ENCODE measurements at places on chromosomes 7 and 10. TPM values are rescaled to one million over a fixed set of nuclear protein-coding genes. Genes with fewer than 3 reads are reported as not detected.

- H3K36me3 ChIP-seq: no peaks in the 10 kb centered on the region
- H3K4me3 ChIP-seq: no peak overlapping the region
- no peak overlapping the region for H3K27ac ChIP-seq
- no peaks in the 10 kb centered on the region for H3K27me3 ChIP-seq
- no peak for DNase-seq
These were observed 633.4 kb downstream of the PARD3 start for GRCh38 chr10:34181553-34182300.

GRCh38 chr10:130767116-130767730 lies 544.3 kb downstream of the TCERG1L start:
- H3K36me3 ChIP-seq: no peaks in the 10 kb centered on the region
- no peak overlapping the region for H3K27ac ChIP-seq
- no peak overlapping the region for H3K4me3 ChIP-seq
- H3K27me3 ChIP-seq: no peaks in the 10 kb centered on the region

FAM25G gene
- total RNA-seq: not detected

KAZALD1 gene
- total RNA-seq: 16.0 TPM

NODAL gene
- 0.30 TPM for total RNA-seq

GRCh38 chr10:59582058-59582457 lies 127.6 kb downstream of the SLC16A9 start:
- H3K36me3 ChIP-seq: no peaks in the 10 kb centered on the region
- DNase-seq: no peak
- H3K4me1 ChIP-seq: no peaks in the 10 kb centered on the region
- H3K27me3 ChIP-seq: peaks cover 10% of the 10 kb centered on the region
- H3K27ac ChIP-seq: no peak overlapping the region

GRCh38 chr10:99411546-99411945 lies 18.9 kb downstream of the GOT1 start:
- H3K4me1 ChIP-seq: no peaks in the 10 kb centered on the region
- H3K27me3 ChIP-seq: no peaks in the 10 kb centered on the region
- H3K4me3 ChIP-seq: no peak overlapping the region
- no peak overlapping the region for H3K27ac ChIP-seq

DNA sequence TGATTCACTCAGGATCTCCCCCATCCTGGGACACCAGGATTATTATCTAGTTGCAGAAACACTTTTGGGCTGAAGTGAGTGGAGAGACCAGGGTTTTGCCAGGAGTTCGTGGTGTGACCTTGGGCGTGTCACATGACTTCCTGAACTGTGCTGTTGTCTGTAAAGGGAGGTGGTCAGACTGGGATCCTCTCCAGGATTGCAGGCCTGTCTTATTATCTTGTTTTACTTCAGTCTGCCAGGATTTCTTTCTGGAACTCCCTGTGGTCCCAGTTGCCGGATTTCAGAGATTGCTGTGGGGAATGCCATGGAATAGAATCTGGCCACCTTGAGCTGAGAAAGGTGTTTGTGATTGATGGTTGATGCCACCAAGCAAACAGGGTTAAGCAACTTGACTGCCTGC lies 35.8 kb downstream of the CRCP start:
- no peak for DNase-seq
- no peak overlapping the region for H3K4me3 ChIP-seq
- peaks cover 62% of the 10 kb centered on the region for H3K4me1 ChIP-seq
- peaks cover 7% of the 10 kb centered on the region for H3K36me3 ChIP-seq
- no peaks in the 10 kb centered on the region for H3K27me3 ChIP-seq
- peak overlapping the region; percentile 33 for H3K27ac ChIP-seq

GRCh38 chr7:128359336-128359735 lies 2.2 kb downstream of the PRRT4 start:
- H3K4me3 ChIP-seq: no peak overlapping the region
- H3K27me3 ChIP-seq: peaks cover 5% of the 10 kb centered on the region
- no peak overlapping the region for H3K27ac ChIP-seq
- H3K4me1 ChIP-seq: peaks cover 18% of the 10 kb centered on the region

- no peak overlapping the region for H3K4me3 ChIP-seq
- no peaks in the 10 kb centered on the region for H3K27me3 ChIP-seq
- H3K36me3 ChIP-seq: no peaks in the 10 kb centered on the region
- no peaks in the 10 kb centered on the region for H3K4me1 ChIP-seq
- no peak for DNase-seq
These were observed 51.6 kb downstream of the ST7 start for GRCh38 chr7:117004899-117005298.

DNA sequence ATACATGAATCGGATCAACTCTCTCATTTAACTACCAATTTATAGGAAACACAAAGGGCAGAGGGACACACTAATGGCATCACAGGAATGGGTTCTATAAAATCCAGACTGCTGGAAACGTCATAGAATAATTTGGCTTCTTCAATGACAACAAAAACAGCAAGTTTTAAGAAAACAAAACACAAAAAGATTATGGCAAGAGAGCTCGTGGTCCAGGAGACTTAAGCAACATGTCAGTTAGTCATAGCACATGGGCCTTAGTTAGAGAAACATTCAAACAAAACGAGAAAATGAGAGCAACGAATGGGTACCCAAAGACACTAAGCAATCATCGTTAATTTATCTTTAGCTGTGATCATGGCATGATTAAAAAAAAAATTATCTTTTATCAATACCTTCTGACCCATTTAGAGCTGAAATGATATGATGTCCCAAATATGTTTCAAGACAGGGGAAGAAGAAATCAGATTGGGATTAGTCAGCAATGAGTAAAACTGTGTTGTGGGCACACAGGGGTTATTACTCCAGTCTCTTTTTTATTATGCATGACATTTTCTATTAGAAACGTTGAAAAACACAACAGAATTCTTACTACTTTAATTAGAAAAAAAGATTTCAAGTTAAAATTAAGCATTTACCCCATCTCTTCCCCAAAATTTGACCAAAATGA lies 28.3 kb downstream of the NCAPG2 start:
- H3K27me3 ChIP-seq: no peaks in the 10 kb centered on the region
- no peak overlapping the region for H3K27ac ChIP-seq
- no peak overlapping the region for H3K4me3 ChIP-seq

- DNase-seq: no peak
- H3K27me3 ChIP-seq: no peaks in the 10 kb centered on the region
- peaks cover 7% of the 10 kb centered on the region for H3K36me3 ChIP-seq
- peaks cover 18% of the 10 kb centered on the region for H3K4me1 ChIP-seq
These were observed 3.1 kb downstream of the CYREN start for GRCh38 chr7:135167365-135167917.

TRIM73 gene
- 8.8 TPM for total RNA-seq

- H3K27ac ChIP-seq: no peak overlapping the region
- H3K4me1 ChIP-seq: no peaks in the 10 kb centered on the region
- no peak for DNase-seq
- no peaks in the 10 kb centered on the region for H3K36me3 ChIP-seq
These were observed 182.8 kb downstream of the MAD1L1 start for GRCh38 chr7:2049782-2050510.

SLC16A9 gene
- 5.9 TPM for total RNA-seq

- DNase-seq: no peak
- peaks cover 14% of the 10 kb centered on the region for H3K4me1 ChIP-seq
- H3K27ac ChIP-seq: no peak overlapping the region
These were observed 37.5 kb downstream of the ENO4 start for GRCh38 chr10:116886772-116887171.

SNX10 gene
- 26.9 TPM for total RNA-seq

GRCh38 chr7:113010377-113010776 lies 76.2 kb downstream of the GPR85 start:
- DNase-seq: no peak
- no peaks in the 10 kb centered on the region for H3K4me1 ChIP-seq
- H3K27me3 ChIP-seq: no peaks in the 10 kb centered on the region
- H3K4me3 ChIP-seq: no peak overlapping the region
- H3K27ac ChIP-seq: no peak overlapping the region
- H3K36me3 ChIP-seq: no peaks in the 10 kb centered on the region

CCDC146 gene
- total RNA-seq: 6.3 TPM

- H3K36me3 ChIP-seq: no peaks in the 10 kb centered on the region
- H3K4me3 ChIP-seq: no peak overlapping the region
- no peak for DNase-seq
These were observed 259.1 kb upstream of the KLF6 start for GRCh38 chr10:4043897-4044665.

DNA sequence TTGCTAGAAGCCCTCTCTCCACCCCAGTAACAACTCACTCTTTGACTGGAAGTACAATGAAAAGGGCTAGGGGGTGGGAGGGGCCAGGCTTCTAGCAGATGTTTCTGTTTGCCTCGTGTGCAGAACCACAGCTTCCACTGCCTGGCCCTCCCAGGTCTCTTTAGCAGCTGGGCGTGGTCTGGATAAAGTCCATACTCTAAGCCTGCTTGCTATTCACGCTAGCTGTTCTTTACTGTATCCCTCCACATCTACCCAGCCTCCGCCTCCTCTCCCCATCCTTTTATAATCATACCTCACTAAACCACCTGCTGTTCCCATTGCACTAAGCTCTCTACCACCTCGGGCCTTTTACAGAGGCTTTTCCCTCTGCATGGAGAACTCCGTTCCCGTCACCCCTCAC lies 288.8 kb downstream of the CAMK1D start:
- no peaks in the 10 kb centered on the region for H3K27me3 ChIP-seq
- H3K27ac ChIP-seq: no peak overlapping the region
- no peaks in the 10 kb centered on the region for H3K36me3 ChIP-seq
- no peak overlapping the region for H3K4me3 ChIP-seq

SP8 gene
- 0.76 TPM for total RNA-seq

- no peak overlapping the region for H3K4me3 ChIP-seq
- no peaks in the 10 kb centered on the region for H3K27me3 ChIP-seq
- DNase-seq: no peak
These were observed 44.5 kb upstream of the UBE2H start for GRCh38 chr7:129997285-129997684.

GRCh38 chr10:97514344-97514743 lies 15.6 kb downstream of the UBTD1 start:
- H3K36me3 ChIP-seq: no peaks in the 10 kb centered on the region
- DNase-seq: no peak
- H3K4me1 ChIP-seq: peaks cover 20% of the 10 kb centered on the region
- H3K4me3 ChIP-seq: no peak overlapping the region
- no peaks in the 10 kb centered on the region for H3K27me3 ChIP-seq

CDH23 gene
- not detected for total RNA-seq

- H3K36me3 ChIP-seq: no peaks in the 10 kb centered on the region
- no peak for DNase-seq
These were observed 31.1 kb downstream of the KAZALD1 start for GRCh38 chr10:101092881-101093354.

PIK3CG gene
- total RNA-seq: 0.05 TPM

DNA sequence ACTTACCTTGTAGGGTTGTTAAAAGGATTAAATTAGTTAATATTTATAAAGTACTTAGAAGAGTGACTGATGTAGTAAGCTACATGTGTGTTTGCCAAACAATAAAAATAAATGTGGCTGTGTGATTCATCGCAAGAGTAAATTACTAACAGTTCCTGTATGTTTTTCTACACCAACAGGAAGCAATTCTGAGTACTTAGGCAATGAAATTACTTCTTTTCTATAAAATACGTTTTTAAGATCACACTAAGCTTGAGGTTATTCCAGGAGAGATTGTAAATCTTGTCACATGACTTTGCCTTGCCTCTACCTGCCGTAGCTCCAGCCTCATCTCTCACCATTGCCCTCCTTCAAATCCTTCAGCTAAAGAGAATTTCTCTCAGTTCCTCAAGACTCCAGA lies 18.1 kb upstream of the GSTK1 start:
- DNase-seq: no peak
- no peak overlapping the region for H3K27ac ChIP-seq
- no peaks in the 10 kb centered on the region for H3K36me3 ChIP-seq
- H3K27me3 ChIP-seq: no peaks in the 10 kb centered on the region

TLX1 gene
- not detected for total RNA-seq

EN2 gene
- total RNA-seq: 0.32 TPM

ASB10 gene
- total RNA-seq: not detected

DNA sequence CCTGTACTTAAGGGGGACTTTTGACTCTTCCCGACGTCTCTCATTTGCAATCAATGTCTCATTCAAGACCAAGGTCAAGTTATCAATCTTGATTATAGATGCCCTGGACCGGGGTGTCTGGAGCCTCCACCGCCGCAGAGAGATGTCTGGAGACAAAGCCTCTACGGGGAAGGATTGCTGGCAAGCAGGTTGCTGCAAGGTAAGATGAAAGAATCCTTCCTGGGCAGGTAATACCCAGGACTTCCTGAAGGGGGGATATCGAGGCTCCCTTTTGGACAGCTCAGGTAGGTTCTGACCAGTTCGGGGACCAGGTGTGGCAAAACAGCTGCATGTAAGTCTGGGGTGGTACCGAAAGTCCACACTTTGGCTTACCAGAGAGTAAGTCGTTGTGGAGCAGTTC lies 12.5 kb upstream of the CUX1 start:
- H3K27ac ChIP-seq: no peak overlapping the region
- H3K27me3 ChIP-seq: 0 out of 2 replicates have a peak, but pooled peaks cover 2% of the 10 kb centered on the region
- H3K4me1 ChIP-seq: peaks cover 17% of the 10 kb centered on the region
- peak overlapping the region; percentile 21 for H3K4me3 ChIP-seq
- H3K36me3 ChIP-seq: no peaks in the 10 kb centered on the region

GRCh38 chr7:77308792-77309191 lies 107.4 kb downstream of the GSAP start:
- no peak for DNase-seq
- no peak overlapping the region for H3K4me3 ChIP-seq
- H3K4me1 ChIP-seq: peaks cover 31% of the 10 kb centered on the region
- H3K27me3 ChIP-seq: no peaks in the 10 kb centered on the region
- H3K36me3 ChIP-seq: no peaks in the 10 kb centered on the region
- no peak overlapping the region for H3K27ac ChIP-seq

GRCh38 chr7:123616223-123616622 lies 14.6 kb downstream of the ASB15 start:
- no peak for DNase-seq
- no peaks in the 10 kb centered on the region for H3K27me3 ChIP-seq
- H3K36me3 ChIP-seq: no peaks in the 10 kb centered on the region
- no peak overlapping the region for H3K27ac ChIP-seq
- H3K4me3 ChIP-seq: no peak overlapping the region

- no peaks in the 10 kb centered on the region for H3K4me1 ChIP-seq
- H3K27ac ChIP-seq: no peak overlapping the region
- H3K36me3 ChIP-seq: no peaks in the 10 kb centered on the region
- DNase-seq: no peak
These were observed 55.9 kb downstream of the ELFN1 start for GRCh38 chr7:1725766-1726630.

DNA sequence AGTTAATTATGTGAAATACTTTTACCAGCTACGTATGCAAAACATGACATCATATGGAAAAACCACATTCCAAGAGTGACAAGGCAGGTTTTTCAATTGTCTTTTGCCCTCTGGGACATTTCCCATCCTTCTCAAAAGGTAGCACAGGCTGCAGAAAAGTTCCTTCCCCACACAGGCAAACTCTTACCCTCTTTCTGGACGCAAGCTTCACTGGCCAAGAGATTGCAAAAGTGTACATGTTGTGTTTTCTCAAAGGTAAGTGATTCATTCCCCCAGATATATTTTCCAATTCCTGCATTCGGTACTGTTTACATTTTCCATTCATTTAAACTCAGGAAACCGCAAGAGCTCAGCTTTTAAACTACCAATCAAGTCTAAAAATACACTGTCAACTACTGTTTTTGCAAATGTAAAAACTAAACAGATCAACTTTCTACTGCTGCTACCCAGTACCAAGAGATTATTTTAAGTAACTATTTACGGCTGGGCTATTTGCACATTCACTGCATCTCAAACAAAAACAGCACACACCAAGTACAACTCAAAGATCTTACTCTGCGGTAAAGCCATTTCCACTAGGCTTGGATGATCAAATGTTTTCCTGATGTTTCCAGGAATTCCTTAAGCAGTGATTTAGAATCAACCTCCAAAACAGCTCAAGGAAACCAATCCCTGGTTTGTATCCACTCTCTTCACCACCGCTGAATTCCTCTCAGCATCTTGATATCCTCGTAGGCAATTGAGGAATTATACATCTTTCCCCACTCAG lies 233.6 kb upstream of the CCDC6 start:
- no peaks in the 10 kb centered on the region for H3K36me3 ChIP-seq
- no peak overlapping the region for H3K4me3 ChIP-seq
- DNase-seq: no peak
- peaks cover 13% of the 10 kb centered on the region for H3K4me1 ChIP-seq
- H3K27ac ChIP-seq: no peak overlapping the region

All from HCT116 (cell line).